Kidney capillary endothelial cell (primary cell): ENCODE measurements at places on chromosomes 16 and 17.

DNA sequence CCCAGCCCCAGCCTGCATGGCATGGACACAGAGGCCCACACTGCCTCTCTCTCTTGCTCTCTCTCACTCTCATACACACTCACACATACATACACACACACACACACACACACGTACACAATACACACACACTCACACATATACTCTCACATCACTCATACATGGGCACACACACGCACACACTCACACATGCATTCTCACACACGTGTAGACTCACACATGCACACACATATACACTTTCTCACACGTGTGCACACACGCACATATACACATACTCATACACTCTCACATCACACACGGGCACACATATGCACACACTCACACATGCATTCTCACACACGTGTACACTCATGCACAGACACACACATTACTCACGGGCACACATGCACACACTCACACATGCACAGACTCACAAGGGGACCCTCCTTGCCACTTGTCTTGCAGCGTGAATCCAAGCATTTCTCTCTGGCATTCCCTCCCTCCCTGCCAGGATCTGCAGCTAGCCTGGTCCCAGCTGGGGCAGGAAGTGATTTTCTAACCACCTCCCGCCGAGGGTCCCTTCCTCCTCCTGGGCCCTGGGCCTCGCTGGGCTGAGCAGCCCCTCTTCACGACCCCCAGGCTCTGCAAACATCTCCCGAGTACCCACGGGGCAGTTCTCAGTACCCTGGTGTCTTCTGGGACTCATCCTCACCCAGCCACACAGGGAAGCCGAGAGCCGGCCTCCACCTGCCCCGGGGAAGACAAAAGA lies 37.5 kb downstream of the IL21R start:
- DNase-seq = no peak

DNA sequence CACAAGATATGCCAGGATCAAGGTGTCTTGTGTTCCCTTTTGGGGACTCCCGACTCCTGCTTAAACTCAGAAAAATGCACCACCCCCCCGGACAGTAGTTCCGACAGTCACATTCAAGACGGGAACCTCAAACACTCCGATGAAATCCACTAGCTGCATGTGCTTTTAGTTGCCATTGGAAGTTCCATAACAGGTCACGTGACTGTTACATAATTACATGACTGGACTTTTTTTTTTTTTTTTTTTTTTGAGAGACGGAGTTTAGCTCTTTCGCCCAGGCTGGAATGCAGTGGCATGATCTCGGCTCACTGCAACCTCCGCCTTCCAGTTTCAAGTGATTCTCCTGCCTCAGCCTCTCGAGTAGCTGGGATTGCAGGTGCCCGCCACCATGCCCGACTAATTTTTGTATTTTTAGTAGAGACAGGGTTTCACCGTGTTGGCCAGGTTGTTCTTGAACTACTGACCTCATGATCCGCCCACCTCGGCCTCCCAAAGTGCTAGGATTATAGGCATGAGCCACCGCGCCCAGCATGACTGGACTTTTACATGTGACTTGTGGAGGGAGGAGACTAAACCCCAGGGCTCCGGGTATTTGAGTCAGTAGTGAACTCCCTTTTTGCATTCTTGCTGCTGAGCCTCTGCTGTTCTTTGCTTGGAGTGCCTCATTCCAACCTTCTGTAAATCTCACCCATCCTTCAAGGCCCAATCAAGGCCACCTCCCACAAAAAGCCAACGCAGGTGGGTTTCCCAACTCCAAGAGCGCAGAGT lies 1.6 kb downstream of the SIRT7 start:
- no peak for DNase-seq

DNA sequence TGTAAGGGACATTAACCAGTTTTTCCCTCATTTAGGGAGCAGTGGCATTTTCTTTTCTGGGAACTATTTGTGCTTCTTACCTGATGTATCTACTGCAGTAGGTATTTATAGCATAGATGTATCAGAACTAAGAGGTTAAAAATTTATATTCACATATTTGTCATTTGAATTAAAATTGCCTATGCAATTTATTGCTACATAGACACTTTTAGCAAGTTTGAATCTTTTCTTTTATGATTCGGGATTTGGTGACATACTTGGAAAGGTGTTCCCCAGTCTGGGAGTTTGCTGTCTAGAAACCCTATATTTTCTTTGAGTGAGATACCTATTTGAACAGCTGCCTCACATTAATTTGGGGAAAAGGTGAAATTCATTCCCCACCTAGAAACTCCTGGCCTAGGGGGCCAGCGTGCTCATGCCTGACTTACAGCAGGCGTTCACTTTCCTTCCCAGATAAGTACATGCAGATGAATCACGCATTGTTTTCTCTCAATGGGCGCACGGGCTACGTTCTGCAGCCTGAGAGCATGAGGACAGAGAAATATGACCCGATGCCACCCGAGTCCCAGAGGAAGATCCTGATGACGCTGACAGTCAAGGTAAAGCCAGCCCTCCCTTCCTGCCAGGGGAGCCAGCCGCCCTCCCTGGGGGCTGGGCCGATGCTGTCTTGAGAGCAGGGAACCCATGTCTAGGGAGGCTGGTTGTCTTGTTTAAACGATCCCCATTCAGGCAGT lies 73.8 kb downstream of the SDR42E1 start:
- peak; percentile 68 for DNase-seq

GRCh38 chr16:10480151-10480550 lies 94.3 kb downstream of the ATF7IP2 start:
- DNase-seq = no peak

- no peak for DNase-seq
Observed at GRCh38 chr17:34130544-34130943, 124.5 kb upstream of the CCL2 start.

- no peak for DNase-seq
Observed at GRCh38 chr16:85259832-85260167, 147.5 kb upstream of the CIBAR2 start.

GRCh38 chr16:4393240-4393600 lies 21.6 kb downstream of the VASN start:
- no peak for DNase-seq

DNA sequence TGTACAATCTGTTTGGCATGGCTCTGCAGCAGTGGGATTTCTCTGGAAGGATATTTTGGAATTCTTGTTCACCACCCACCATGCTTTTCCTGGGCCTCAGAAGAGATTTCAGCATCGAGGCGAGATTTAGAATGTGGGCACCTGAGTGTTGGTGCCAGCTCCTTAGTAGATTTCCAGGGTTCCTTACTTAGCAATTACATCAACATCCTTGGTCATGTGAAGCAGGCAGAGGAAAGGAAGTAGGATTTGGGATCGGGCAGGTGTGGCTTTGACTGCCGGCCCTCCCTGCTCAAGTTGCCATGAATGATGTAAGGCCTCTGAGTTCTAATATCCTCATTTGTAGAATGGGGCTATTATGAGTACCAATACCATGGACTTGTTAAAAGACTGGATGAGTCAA lies 13.1 kb upstream of the RBFOX1 start:
- DNase-seq = no peak

DNA sequence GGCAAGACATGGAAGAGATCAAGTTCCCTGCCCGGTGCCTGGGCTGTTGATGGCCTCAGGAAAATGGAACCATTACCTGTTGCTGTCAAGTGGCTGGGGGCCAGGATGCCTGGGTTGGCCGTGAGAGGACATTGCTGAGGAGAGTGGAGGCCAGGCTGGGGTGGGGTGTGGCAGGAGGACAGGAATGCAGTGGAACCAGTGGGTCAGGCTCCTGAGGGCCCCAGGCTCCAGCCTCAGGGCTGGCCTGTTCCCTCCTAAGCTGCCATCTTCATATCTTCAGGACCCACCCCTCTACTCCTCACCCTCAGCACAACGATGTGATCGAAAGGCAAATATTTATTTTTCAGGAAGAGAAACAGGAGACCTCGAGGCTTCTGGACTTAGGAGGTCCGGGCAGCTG lies 8.5 kb upstream of the YPEL3 start:
- no peak for DNase-seq

DNA sequence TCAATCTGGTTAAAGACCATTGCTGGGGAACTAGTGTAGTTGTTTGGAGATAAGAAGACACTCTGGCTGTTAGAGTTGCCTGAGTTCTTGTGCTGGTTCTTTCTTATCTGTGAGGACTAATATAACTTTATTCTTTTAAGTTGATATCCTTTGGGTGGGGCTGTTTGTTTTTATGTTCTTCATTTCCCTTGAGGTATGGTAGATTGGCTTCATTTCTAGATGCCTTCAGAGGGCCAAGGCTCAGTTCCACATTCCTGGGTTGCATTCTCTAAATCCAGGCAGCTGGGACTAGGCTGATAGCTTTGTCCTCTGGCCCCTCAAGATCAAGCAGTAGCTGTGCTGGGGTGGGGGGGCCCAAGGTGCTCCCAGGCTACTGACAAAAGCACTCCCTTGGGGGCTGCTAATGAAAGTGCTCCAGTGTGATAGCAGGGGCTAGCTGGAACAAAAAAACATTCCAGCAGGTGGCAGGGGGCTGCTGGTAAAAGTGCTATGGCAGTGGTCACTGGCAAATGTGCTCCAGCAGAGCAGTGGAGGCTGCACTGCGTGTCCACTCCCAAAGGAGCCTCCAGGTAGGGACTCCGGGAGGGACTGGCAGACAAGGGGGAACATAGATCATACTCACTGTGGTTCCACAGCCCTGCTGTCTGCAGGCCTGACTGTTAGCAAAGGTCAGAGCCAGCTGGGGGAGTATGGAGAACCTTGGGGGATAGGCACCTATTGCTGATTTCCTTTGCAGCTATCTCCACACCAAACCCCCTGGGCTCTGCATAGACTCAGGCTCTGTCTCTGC lies 45.9 kb upstream of the KCNJ16 start:
- DNase-seq = no peak

DNA sequence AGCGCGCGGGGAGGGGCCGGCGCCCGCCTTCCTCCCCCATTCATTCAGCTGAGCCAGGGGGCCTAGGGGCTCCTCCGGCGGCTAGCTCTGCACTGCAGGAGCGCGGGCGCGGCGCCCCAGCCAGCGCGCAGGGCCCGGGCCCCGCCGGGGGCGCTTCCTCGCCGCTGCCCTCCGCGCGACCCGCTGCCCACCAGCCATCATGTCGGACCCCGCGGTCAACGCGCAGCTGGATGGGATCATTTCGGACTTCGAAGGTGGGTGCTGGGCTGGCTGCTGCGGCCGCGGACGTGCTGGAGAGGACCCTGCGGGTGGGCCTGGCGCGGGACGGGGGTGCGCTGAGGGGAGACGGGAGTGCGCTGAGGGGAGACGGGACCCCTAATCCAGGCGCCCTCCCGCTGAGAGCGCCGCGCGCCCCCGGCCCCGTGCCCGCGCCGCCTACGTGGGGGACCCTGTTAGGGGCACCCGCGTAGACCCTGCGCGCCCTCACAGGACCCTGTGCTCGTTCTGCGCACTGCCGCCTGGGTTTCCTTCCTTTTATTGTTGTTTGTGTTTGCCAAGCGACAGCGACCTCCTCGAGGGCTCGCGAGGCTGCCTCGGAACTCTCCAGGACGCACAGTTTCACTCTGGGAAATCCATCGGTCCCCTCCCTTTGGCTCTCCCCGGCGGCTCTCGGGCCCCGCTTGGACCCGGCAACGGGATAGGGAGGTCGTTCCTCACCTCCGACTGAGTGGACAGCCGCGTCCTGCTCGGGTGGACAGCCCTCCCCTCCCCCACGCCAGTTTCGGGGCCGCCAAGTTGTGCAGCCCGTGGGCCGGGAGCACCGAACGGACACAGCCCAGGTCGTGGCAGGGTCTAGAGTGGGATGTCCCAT lies 232.8 kb downstream of the SEC14L1 start:
- no peak for DNase-seq
